Right renal cortex interstitium (tissue), 3 donors: ENCODE measurements at places on chromosomes 5 and 9.

DNA sequence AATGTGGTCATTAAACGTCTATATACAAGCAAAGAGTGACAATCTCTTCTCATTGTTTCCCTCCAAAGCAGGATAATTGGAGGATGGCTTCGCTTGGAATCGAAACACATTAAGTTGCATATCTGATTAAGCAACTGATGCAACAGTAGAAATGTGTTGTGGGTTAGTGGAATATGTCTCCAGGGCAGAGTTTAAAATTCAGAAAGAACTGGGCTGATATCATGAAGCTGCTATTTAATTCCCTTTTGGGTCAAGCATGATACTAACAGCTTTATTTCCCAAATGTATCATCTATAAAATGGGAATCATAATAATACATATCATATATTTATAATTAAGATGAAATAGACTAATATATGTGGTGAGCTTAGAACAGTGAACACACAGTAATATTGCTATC lies 1763.0 kb upstream of the C9orf72 start:
- no peak for DNase-seq

DNA sequence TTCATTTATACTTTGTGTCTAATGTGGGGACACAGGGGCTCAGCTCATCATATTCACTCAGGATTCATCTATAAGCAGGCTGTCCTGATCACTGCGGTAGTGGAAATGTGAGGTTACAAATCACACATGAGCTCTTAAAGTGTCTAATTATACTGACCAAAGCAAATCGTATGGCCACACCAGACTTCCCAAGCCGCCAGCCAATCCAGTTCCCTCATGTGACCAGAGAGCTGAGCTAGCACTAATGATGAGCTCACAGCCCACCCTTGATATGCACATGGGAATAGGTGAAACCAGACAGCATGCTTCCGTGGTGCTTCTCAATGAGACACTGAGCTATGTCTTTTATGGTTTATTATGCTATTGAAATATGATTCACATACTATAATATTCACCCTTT lies 17.6 kb downstream of the ECM2 start:
- DNase-seq: no peak

- no peak for DNase-seq
These were observed 136.5 kb upstream of the PTCH1 start for GRCh38 chr9:95653246-95653645.

GRCh38 chr9:99135456-99135855 lies 30.5 kb downstream of the TGFBR1 start:
- no peak for DNase-seq

DNA sequence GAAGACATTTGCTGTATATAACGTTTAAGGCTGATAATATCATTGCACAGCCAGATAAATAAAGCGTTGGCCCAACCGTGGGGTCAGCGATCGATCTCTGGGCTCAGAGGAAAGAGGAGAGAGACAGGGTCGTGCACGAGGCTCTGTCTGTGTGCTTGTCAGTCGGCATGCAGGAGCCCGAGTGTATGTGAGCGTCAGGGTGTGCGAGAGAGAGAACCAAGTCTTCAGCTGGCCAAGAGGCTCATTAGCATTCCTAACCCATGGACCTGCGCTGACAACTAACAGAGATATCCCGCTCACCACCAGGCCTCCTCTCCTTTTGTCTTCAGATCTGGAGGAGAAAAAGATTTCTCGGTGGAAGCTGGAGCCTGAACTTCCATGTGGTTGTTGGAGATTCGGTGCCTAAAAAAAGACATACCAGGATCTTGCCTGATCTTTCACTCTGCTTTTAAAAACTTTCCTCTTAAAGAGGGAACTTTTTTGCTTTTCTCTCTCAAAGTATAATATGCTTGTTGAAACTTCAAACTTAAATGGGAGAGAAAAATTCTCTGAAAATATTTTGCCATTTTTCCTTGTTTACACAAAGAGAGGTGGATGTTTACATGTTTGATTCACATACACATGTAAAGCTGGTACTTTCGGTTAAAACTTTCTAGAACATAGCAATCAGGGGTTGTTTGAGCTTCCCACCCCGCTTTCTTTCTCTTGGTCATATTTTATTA lies 16.5 kb downstream of the NR2F1 start:
- no peak for DNase-seq

GRCh38 chr9:132672413-132672690 lies 2.1 kb downstream of the GTF3C4 start:
- DNase-seq: no peak

- no peak for DNase-seq
These were observed 176.2 kb downstream of the DENND1A start for GRCh38 chr9:123753669-123754258.
